NCI-H526 (cell line): ENCODE measurements at places on chromosomes 1 and 21.

GRCh38 chr1:244751271-244751895 lies 84.1 kb upstream of the COX20 start:
- DNase-seq: no peak

- peak; percentile 56 for DNase-seq
Observed at GRCh38 chr21:39612233-39613040, at the start of gene B3GALT5. B3GALT5 (plus strand) TSS chr21:39612940; CDS start chr21:39660560, 47,620 bp downstream.

DNA sequence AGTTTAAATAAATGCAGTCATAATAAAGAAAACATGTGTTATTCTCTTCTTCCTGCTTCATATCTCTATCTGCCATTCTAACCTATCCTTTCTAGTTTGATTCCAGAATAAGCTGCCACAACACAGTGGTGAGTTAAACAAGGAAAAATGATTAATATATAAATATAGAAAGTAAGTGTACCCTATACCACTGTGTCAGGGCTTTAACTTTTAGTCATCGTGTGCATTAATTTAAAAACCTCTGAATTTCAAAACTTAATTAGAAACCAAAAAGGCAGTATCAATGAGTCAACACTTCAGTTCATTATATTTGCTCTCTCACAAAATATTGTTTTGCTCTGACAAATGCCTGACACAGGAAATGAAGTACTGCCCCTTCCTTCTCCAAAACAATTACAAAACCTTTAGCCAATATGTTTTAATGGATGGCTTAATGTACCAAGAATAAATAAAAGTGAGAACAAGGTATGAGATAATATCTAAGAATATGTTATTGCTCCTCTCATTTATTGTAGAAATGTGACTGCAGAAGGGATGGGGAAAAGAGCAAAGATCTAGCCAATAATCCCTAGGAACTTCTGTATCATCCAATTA lies 634.8 kb downstream of the KCNT2 start:
- DNase-seq: no peak

DNA sequence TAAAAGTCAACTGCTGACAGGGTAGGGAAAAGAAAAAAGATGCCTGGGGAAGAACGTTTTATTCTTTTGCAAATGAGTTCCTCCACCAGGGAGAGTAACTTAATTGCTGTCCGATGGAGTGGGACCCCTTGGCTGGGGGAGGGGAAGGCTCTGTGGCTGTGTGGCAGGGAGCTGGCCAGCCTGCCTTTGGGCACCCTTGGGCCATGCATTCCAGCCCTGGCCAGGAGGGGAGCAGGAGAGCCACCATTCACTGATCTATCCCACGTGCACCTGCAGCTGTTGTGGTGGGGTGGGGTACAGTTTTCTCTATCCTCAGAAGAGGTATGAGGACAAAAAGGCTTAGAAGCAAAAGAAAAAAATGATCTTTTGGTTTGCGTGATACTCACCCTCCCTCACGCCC lies 116.9 kb downstream of the KCNK1 start:
- DNase-seq: no peak

- no peak for DNase-seq
Observed at GRCh38 chr1:81327103-81327710, 473.5 kb upstream of the ADGRL2 start.

DNA sequence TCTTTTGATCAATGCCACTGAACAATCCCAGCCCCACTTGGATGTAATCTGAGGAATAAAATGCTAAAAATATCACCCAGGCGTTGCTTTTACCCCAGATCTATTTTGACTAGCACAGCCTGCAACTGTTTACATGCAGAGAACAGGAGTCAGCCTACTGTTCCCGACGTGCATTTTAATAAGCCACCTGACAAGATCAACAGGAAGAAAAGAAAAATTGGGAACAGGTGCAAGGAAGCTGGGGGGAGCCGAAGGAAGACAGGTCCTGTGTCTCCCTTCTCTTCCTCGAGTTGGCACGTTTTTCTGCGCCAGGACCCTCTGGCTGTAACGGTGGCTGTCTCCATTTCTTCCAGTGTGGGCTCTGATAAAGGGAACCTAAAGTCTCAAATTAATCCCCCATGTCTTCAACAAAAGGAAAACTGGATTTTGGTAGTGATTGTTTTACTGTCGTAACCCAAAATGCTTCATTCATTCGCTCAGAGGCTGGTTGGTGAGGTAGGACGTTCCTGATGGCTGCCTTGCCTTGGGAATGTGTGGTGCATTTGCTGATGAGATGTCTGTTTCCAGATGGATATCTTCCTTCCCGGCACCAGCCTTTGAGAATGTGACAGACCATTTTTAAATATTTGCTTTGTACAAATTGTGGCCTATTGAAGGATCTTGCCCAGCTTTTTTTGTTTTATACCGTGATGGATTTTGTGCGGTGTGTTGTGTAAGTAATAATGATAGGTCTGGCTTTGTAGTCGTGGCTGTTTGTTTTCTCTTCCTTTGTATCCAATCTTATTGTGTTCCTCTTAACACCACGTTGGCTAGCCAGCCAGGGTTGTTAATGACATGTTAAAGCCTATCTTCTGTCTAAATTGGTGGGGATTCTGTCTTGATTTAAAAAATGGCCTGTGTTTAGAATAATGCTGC lies 117.5 kb downstream of the C1orf21 start:
- DNase-seq: peak; percentile 65

DNA sequence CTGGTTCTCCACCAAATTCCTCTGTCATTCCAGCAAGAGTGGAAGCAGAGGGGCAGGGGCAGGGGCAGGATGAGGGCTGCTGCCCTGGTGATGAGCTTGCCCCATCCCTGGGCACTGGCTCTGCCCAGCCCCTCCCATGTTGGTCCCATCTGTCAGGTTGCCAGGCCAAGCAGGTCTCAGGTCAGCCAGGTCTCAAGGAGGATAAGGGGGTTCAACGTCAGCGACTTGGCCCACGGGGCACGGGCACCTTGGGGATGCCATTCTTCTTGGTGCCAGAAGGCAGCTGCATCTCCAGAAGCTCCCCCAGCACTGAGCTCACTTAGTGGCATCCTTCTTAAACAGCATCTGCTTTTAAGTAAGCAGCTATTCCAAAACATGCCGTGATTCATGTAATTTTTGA lies 133.1 kb downstream of the AJAP1 start:
- no peak for DNase-seq
